ENCODE measurements at places on chromosomes 13 and 19.

- no peak for DNase-seq
Measured at GRCh38 chr13:28494778-28495537, at the start of gene FLT1. Gene FLT1 (minus strand): TSS chr13:28495128. CDS start chr13:28494843, 285 bp downstream.

DNA sequence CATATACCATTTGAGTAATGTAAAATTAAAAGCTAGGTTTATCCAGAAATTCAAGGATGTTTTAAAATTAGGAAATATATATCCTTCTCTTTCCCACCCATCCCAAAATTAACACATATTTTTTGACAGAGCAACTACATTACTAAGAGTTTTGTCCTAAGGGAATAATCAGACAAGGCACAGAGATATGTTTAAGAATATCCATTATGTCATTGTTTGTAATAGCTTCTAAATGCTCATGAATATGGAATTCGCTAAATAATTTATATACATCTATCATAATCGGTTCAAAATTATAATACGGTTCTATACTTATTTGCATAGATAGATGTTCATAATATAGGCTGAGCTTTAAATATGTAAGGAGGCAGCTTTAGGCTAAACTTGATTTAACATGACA lies 9.8 kb downstream of the UBL3 start:
- no peak for DNase-seq

DNA sequence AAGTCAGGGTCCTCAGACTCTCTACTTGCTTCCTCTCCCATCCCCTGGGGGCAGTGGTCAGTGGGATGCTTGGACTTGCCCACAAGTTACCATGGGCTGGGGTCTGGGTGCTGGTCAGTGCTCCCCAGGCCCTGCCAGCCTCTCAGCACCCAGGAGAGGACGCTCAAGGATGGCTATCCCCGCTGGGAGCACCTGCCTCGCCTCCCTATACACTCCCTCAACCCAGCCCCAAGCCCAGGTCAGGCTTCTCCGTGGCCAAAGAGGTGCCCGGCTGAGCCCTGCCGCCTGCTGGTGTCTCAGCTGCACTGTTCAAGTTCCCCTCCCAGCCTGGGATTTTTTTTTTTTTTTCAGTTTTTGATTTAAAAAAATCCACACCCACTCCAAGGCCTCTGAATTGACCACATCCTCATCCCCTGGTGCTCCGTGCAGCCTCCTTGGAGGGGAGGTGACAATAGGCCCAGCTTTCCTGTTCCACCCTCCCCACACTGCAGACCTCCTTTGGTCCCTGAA lies 10.8 kb downstream of the F2RL3 start:
- DNase-seq = no peak

DNA sequence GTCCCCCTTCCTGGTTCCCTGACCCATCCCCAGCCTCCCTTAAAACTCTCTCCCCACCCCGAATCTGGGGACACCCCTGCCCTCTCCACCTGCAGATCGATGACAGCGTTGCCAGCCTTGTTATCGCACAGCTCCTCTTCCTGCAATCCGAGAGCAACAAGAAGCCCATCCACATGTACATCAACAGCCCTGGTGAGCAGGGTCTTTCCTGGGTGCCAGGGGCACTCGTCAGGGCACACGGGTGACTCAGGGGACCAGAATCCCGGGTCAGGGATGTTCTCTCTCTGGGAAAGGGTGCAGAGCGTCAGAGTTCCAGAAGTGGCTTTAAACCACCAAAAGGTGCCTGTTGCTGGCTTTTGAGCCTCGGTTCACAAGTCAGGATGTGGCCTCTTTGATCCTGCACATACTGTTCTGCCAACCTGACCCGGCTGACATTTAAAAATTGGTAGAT lies 1.0 kb downstream of the CLPP start:
- no peak for DNase-seq

GRCh38 chr13:73937441-73937840 lies 196.8 kb downstream of the KLF12 start:
- no peak for DNase-seq

GRCh38 chr19:17564781-17565180 lies 9.3 kb downstream of the COLGALT1 start:
- no peak for DNase-seq

DNA sequence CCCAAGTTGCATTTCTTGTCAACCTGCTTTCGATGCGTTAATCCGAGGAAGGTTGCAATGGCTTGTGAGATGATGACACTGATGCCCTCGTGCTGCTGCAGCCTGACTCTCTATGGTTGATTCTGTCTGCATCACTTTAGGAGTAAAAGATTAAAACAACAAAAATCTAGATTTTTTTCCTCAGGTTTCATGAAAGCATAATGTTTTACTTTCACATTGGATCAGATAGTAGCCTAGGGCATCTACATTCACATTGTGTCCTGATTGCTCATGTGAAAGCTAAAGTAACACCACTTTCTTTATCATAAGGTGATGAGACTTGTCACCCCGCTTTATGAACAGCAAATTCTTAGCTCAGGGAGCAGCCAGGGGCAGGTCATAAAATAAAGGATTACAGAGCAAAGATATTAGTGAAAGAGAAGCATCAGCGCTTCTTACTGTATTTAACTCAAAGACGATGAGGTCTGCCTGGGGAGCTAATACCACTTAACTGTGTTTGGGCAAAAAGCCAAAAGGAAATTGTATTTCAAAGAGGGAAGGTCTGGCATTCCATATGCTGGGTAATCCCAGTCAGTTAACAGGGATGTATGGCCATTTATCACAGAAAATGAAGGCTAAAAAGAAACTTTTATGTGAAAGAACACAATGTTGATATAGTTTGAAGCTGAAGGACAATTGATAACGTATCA lies 270.5 kb downstream of the GPC6 start:
- peak; percentile 27 for DNase-seq

GRCh38 chr13:36973621-36974295 lies 25.4 kb downstream of the ALG5 start:
- no peak for DNase-seq

- no peak for DNase-seq
Measured at GRCh38 chr13:39915418-39915817, 260.0 kb downstream of the COG6 start.

GRCh38 chr13:96090240-96091101 lies 564 bp downstream of the HS6ST3 start:
- no peak for DNase-seq

- no peak for DNase-seq
Measured at GRCh38 chr13:59658027-59658737, 505.5 kb downstream of the DIAPH3 start.

GRCh38 chr19:56639217-56639616 lies 3.7 kb upstream of the SMIM17 start:
- DNase-seq = no peak

GRCh38 chr13:114022309-114022669 lies 48.4 kb upstream of the C13orf46 start:
- no peak for DNase-seq

GRCh38 chr13:33624740-33625139 lies 193.2 kb upstream of the RFC3 start:
- no peak for DNase-seq

Data from left renal pelvis (tissue), 4 donors.